Germinal center (tissue), 1 donor: ENCODE measurements at places on chromosomes 7 and 10.

DNA sequence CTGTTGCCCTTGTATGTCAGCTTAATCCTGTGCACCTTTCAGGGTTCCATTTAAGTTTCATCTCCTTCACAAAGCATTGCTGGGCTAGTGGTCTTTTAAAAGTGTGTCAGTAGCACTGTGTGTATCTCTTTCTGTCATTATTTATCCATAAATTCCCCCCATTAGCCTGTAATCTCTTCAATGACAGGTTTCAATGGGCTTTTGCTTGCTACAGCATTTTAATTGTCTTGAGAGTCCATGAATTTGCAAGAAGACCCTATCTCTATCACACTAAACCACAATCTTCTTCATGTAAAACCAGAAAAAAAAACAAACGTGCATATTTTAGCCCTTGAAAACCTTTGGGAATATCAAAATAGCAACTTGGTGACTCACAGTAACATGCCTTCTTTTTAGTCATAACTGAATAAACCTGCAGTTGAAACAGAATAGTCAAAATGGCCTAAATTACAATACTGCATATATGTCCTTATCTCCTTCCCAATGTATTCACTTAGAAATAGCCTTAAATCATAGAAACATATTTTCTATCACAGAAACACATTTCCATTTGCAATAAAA lies 118.6 kb downstream of the PON1 start:
- DNase-seq = no peak

- no peak for DNase-seq
Measured at GRCh38 chr7:110801502-110801901, 289.4 kb upstream of the LRRN3 start.

DNA sequence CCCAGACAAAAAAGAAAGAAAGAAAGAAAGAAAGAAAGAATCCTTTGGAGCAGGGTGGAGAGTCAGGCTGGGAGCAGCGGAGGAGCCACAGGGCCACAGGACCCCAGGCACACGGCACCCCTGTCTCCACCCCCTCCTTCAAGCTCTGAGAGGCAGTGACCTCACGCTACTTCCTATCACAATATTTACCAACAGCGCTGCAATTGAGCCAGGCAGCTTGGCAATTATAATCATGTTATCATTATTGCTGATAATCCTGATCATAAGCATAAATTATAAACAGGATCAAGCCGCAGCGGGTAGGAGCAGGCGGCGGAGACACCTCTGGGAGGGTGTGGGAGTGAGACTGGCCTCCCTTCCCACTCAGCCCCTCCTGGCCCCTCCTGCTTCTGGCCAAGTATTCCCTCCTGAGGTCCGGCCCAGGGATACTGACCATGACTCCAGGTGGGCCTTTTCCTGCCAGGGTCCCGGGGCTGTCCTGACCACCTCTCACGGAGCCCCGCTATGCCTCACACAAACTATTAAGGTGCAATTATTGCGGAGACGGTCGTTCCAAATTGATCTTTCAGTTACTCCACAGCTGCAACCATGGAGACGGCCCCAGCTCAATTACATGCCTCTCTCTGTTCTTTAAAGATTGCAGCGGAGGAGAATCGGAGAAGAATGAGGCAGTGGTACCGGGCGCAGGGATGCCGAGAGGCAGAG lies 10.0 kb upstream of the GTF2IRD1 start:
- DNase-seq = no peak

DNA sequence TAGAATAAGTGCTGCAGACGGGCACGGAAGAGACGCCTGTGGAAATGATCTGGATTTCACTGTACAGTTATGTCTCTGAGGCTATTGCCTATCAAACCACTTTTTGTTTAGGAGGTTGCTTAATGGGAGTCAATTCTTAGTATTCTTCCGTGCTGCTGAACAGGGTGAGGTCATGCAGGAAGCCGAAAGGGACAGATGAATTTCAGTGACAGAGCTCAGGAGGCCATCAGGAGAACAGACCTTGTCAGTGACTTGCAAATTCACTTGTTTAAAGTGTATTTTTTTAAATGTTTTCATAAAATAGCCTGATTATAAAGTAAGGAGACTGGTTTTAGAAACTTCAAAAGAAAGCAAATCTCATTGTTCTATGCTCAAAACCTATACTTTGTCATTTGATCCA lies 58.9 kb downstream of the XRCC2 start:
- DNase-seq = no peak

GRCh38 chr10:24969841-24970281 lies 17.5 kb upstream of the PRTFDC1 start:
- no peak for DNase-seq

- no peak for DNase-seq
Measured at GRCh38 chr10:130354976-130355795, 219.0 kb downstream of the GLRX3 start.

DNA sequence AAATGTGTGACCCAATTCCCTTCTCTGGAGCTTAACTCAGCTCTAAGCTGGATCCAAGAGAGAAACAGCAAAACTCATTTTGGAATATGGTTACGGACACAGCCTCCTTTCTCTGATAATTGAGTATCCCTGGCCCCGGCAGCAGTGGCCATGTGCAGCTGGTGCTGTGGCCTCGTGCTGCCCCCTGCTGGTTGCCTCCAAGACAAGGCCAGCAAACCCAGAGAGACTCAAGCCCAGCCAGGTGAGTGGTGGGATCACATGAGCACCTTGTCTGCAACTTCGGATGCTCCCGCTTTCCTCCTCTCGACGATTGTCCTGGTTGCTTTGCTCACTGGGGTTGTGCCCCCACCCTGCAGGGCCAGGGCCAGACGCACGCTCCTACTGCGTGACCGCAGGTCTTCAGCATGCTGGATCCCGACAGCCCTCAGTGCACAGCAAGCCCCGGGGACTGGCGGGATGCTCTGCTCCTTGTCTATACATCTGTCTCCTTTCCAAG lies 19.4 kb downstream of the SFTPD start:
- peak; percentile 33 for DNase-seq

DNA sequence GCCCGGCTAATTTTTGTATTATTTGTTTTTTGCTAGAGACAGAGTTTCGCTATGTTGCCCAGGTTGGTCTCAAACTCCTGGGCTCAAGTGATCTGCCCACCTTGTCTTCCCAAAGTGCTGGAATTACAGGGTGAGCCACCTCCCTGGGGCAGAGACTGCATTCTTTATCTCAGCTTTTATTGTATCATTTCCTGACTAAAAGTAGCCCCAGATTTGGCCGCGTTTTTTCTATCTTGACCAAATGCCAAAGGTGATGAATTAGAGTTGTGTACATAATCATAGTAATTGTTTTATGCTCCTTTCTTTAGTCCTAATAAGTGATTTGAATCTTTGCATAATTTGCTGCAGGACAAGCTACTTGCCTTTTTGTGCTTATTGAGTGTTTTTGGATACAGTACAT lies 3.1 kb upstream of the SMNDC1 start:
- DNase-seq = no peak

- no peak for DNase-seq
Measured at GRCh38 chr10:29328983-29329382, 40.1 kb downstream of the LYZL1 start.

- DNase-seq = no peak
Measured at GRCh38 chr10:89755374-89755773, 54.0 kb downstream of the KIF20B start.
